Bronchial epithelial cell (primary cell): ENCODE measurements at places on chromosomes 2 and 18. TPM values are rescaled to one million over a fixed set of nuclear protein-coding genes. Genes with fewer than 3 reads are reported as not detected.

YIPF4 gene
- 21.9 and 27.7 TPM in 2 replicates for total RNA-seq

IL1RN gene
- total RNA-seq = 71.9 and 113 TPM in 2 replicates

COL4A4 gene
- under 0.01 and 0.13 TPM in 2 replicates for total RNA-seq

CRYGC gene
- total RNA-seq = not detected in 2 replicates

BBS5 gene
- 1.3 and 3.2 TPM in 2 replicates for total RNA-seq

IL18RAP gene
- not detected in 2 replicates for total RNA-seq

RGPD3 gene
- 0.13 and 0.26 TPM in 2 replicates for total RNA-seq

NYAP2 gene
- not detected in 2 replicates for total RNA-seq

ACTR3 gene
- total RNA-seq = 214 and 222 TPM in 2 replicates

KCNG3 gene
- total RNA-seq = under 0.01 TPM in 1 of 2 replicates, not detected in the other

ZNF892 gene
- 5.8 and 5.9 TPM in 2 replicates for total RNA-seq

IGFBP5 gene
- total RNA-seq = 0.51 and 9.2 TPM in 2 replicates

MROH2A gene
- total RNA-seq = not detected in 2 replicates

PSTPIP2 gene
- total RNA-seq = 6.0 and 6.6 TPM in 2 replicates

ABHD3 gene
- total RNA-seq = 10.5 and 17.3 TPM in 2 replicates

STARD6 gene
- not detected in 2 replicates for total RNA-seq

FTCDNL1 gene
- total RNA-seq = 0.53 and 1.0 TPM in 2 replicates

UNC80 gene
- under 0.01 TPM in 1 of 2 replicates, not detected in the other for total RNA-seq

MCEE gene
- total RNA-seq = 6.1 and 12.8 TPM in 2 replicates

IHH gene
- total RNA-seq = not detected in 2 replicates

PJVK gene
- 1.2 and 2.4 TPM in 2 replicates for total RNA-seq

DOK1 gene
- total RNA-seq = 0.51 and 1.1 TPM in 2 replicates

CREG2 gene
- total RNA-seq = 0.26 and 0.38 TPM in 2 replicates

DSG2 gene
- 91.5 and 110 TPM in 2 replicates for total RNA-seq

USP40 gene
- 21.1 and 27.0 TPM in 2 replicates for total RNA-seq

TCF23 gene
- under 0.01 TPM in 1 of 2 replicates, not detected in the other for total RNA-seq

PLCL1 gene
- total RNA-seq = under 0.01 TPM in 1 of 2 replicates, not detected in the other

ANTXR1 gene
- total RNA-seq = 1.5 and 3.7 TPM in 2 replicates

SCYGR4 gene
- not detected in 2 replicates for total RNA-seq

EPB41L5 gene
- 34.5 and 71.0 TPM in 2 replicates for total RNA-seq

GLI2 gene
- total RNA-seq = under 0.01 and 0.26 TPM in 2 replicates

LTBP1 gene
- 6.6 and 10.6 TPM in 2 replicates for total RNA-seq
